Ammon's horn (tissue), 1 donor: ENCODE measurements at places on chromosomes 6 and 20.

- peak; percentile 56 for DNase-seq
These were observed 71.5 kb downstream of the HFE start for GRCh38 chr6:26158581-26159356.

DNA sequence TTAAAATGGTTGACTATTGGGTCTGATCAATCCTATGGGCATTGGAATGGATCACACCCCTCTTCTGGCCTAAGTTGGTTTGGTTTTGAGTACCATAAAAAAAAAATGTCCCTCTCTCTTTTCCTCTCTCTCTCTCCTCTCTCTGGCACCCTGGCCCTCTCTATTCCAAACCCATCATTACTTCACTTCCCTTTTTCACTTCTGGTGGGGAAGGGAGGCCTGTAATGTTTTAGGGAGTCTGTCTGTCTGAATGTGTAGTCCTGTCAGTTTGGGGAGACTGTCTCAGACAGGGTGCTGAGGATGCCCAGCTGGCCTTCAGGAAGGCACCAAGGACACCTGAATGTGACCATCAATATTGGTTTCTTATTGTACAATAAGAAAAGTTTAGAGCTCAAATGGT, 165.8 kb downstream of the CD24 start:
- no peak for DNase-seq

DNA sequence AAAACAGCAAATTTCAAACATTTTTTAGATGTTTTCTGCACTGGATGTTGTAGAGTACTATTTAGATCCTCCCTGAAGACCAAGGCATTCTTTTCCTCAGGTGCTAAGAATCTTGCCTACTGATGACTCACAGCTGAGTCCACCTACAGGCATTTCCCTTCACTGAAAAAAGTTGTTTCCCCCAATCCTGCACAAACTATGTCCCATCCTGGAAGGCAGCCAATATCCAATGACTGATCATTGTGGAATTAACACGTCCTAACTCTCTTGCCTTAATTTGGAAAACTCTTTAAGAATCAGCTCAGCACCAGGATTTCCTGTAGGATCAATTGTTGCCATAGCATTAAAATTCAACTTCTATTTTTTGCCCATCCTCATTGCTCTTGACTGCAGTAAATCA, 268.4 kb upstream of the IRAK1BP1 start:
- DNase-seq, result no peak

DNA sequence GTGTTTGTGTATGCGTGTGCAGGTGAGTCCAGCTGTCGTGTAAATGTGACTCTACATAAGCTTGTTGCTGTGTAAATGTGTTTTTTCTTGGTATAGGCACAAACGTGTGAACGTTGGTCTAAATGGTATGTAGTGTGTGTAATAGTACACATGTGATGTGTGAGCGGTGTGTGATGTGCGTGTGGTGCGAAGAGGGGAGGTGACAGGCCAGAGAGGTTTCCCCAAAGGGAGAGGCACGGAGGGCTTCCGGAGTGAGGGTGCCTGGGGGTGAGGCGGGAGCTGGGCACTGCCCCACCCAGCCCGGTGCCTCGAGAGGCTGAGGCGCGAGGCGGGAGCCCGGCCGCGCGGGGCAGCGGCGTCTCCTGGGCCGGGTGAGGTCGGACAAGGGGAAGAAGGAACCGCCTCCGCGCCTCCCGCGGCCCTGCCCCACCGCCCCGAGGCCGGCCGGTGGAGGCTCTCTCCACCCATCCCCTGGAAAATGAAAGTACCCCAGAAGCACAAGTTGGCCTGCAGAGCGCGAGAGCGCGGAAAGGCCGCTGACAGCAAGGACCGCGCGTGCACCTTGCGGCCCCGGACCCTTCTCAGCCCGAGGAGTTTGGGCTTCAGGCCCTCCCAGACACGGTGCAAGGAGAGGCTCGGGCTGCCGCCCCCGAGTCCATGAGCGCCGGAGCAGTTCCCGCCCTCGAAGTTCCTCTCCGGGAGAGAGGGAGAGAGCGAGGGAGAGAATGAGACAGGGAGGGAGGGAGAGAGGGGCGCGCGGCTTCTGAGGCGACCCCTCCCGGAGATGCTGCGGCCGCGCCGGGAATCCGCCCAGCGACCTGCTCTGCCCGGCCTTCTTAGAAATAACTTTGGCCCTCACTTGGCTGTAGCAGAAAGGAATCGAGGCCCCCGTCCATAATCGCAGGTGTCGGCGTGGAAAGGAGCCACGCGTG, 43.2 kb upstream of the OSTM1 start:
- DNase-seq, result peak; percentile 4

DNA sequence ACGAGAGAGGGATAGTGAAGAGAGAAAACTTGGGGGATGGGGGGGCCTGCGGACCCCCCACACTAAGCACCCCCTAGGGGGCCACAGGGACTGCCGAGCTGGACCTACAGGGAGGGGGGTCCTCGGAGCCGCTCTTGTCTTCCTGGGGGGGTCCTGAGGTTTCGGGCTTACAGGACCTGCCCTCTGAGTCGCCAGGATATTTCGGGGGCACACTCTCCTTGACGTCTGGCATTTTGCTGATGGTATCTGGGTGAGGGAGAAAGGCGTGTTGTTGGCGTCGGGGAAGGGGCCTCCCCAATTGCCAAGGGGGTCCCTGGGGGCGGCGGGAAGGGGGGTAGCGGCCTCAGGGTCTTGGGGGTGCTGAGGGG, 516 bp downstream of the TCP11 start:
- no peak for DNase-seq

GRCh38 chr20:54062812-54063280, 7.5 kb downstream of the BCAS1 start:
- peak; percentile 78 for DNase-seq

GRCh38 chr6:138403324-138403800, 661 bp upstream of the HEBP2 start:
- DNase-seq, result peak; percentile 30
